NCI-H1048 (cell line): ENCODE measurements at places on chromosomes 5 and 9.
A peak's percentile ranks its signal among the peaks of the same experiment; 100 is the strongest.

DNA sequence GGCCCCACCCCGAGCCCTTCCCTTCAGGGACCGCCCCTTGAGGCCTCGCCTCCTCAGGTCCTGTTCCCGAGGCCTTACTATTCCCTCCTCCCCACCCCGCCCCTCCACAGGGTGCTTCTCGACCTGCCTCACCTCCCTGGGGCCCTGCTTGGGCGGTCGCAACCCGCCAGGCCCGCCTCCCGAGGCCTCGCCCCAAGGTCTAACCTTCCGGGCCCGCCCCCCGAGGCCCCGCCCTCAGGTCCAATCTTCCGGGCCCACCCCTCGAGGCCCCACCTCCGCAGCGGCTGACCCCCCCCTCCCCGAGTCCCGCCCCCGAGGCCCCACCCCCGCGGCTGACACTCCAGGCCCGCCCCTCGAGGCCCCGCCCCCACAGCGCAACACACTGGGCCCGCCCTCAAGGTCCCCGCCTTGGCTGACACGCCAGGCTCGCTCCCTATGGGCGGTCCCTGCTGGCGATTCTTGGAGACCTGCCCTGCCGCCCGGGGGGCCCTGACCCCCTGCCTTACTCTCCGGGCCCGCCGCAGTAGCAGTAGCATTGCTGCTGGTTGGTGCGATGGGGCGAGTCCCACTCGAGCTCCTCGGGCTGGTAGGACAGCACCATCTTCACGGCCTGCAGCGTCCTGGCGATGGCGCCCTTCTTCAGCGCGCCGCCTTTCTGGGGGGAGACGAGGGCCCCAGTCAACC lies 8.2 kb downstream of the PHF19 start:
- DNase-seq = peak; percentile 87

- DNase-seq = no peak
Measured at GRCh38 chr5:150077060-150077459, 9.3 kb downstream of the CSF1R start.

DNA sequence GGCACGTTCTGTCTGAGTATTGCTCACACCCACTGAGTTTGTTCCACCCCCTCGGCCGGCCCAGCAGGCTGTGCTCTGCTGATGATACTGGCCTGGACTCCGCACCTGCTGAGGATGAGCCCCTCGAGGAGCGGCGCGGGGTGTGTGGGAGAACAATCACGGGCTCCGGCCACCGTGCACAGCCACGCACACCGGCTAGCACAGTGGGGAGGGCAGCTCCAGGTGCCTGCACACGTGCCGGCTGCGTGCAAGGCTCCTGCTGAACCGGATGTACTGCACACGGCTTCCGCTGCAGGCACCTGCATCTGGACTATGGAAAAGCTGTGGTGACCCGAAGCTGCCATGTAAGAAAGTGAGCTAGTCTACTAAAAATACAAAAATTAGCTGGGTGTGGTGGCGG lies 485.2 kb upstream of the CDH9 start:
- no peak for DNase-seq

GRCh38 chr5:173950829-173951228 lies 38.1 kb upstream of the C5orf47 start:
- DNase-seq = no peak

DNA sequence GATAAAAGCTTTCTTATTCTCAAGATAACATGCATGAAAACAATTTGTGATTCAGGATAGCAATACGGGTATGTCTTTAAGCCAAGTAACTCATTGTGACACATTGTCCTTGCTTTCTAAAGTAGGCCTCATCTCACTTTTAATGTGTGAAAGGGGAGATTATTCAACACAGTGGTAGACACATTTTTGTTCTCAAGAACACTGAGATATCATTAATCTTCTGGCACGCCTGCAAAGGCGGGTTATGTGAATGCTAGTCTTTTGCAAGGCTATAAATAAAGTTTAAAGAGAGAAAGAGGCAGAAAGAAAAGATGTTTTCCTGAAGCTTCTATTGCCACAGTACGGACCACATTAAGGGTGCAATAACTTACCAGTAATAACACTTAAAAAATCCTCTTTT lies 181.8 kb upstream of the MEF2C start:
- DNase-seq = no peak

GRCh38 chr9:37339923-37340322 lies 82.6 kb upstream of the GRHPR start:
- no peak for DNase-seq

DNA sequence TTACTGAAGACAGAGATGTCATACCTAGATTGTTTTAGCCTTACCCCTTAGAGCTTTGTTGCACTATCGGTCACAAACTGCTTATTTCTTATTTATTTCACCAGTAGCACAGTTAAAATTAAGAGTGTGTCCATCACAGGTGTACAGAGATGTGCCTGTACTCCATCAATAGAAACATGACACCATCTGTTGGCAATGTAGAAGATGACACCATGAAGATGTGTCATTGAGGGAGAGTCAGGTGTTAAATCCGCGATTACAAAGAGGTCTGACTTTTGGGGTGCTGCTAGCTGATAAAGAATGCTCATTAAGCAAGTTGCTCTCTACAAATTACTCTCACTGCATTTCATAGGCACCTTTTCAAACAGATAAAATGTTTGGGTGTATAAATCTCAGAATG lies 164.4 kb downstream of the SMARCA2 start:
- DNase-seq = no peak

GRCh38 chr9:71762900-71763653 lies 5.2 kb downstream of the CEMIP2 start:
- no peak for DNase-seq
